ENCODE measurements at places on chromosomes 1 and 21.

- DNase-seq: no peak
These were observed 30.3 kb downstream of the SSBP3 start for GRCh38 chr1:54375712-54376429.

DNA sequence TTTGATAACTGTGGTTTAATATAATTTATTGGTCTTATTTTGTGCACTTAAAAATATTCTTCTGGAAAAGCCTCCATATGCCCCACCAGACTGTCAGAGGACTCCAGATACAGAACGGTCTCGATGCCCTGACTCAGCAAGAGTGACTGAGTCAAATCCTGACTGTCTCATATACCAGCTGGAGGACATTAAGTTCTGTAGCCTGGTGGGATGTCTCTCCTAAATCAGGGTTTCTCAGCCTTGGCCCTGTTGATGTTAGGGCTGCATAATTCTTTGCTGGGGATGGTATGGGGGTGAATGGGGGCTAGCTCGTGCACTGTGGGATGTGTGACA lies 67.7 kb upstream of the TLR5 start:
- DNase-seq: no peak

DNA sequence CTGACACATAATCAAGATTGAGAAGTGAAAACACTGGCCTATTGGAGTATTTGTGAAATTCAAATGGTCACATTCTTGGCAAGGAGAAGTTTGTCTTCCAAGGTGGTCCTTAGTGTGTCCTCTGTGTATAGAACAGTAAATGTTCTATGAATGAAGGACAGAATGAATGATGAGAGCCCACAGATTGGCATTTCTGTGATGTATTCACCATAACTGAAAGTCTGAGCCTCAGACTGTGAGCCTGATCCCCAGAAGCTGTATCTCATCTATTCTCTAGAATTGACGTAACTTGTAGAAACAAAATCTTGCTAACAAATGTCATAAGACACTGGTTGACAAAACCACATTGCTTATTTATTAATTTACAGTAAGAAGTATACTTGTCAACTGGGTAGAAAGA lies 111.5 kb upstream of the ETV3 start:
- DNase-seq: no peak

GRCh38 chr1:103517380-103518047 lies 8.0 kb upstream of the RNPC3 start:
- no peak for DNase-seq

GRCh38 chr21:38494251-38494642 lies 4.0 kb downstream of the ERG start:
- DNase-seq: no peak

DNA sequence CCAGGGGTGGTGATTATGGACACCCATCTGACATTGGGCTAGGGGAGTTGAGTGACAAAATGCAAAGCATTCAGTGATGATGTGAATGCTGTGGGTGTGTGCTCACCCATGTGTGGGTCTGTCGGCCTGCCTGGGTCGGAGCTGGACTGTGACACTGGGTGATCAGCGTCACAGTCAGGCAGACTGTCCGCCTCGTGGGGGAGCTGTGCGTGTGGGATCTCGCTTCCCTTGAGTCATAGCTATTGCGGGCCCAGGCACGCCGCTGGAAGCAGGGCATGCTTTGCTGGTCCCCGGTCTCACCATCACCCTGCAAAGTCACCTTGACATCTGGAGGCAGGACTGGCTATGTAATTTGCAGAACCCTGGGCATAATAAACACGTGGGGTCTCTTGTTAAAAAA lies 156.9 kb upstream of the IGSF21 start:
- DNase-seq: no peak

DNA sequence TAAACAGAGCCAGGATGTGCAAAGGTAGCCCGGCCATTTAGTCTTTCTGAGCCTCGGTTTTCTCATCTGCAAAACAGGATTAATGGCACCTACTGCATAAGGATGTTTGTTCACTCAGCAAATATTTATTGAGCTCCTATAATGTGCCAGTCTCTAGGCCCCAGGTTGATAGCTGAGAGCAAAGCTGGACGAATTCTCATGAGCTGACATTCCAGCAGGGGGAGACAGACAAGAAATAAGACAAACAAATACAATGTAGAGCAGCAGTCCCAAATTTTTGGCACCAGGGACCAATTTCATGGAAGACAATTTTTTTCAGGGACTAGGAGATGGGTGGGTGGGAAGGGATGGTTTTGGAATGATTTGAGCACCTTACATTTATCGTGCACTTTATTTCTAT lies 74.3 kb upstream of the PAX7 start:
- DNase-seq: no peak

DNA sequence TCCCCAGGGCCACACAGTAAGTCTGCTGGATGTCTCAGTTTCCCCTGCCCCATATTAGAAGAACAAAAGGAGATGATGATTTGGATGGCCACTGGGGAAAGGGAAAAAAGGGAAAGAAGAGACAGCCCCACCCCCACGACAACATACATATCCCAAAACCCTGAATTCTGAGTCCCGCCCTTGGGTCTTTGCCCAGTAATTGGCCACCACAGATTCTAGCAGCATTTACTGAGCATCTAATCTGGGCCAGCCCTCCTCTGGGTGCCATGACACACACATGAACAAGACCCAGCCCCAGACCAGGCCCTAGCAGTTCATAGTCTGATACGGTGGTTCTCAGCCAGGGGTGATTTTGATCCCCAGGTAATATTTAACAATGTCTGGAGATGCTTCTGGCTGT lies 5.2 kb upstream of the TTC4 start:
- DNase-seq: no peak

GRCh38 chr1:179872558-179872957 lies 5.0 kb downstream of the TOR1AIP2 start:
- DNase-seq: no peak

DNA sequence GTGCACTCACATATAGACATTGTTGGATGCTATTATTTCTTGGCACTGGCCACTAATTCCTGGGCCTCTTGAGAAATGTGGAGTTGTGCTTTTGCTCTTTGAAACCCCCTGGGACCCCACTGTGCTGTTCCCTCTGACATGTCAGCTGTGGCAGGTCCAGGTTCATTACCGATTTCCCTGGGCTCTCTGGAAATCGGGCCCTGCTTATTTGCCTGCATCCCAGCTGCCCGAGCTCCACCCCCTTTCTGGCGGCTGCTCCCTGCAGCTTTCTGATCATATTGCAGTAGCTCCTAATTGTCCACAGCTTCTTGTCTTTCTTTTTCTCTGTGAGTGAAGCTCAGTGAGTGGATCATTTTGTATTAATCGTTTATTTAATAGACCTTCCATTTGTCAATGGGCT lies 183.7 kb upstream of the FAM78B start:
- DNase-seq: no peak

DNA sequence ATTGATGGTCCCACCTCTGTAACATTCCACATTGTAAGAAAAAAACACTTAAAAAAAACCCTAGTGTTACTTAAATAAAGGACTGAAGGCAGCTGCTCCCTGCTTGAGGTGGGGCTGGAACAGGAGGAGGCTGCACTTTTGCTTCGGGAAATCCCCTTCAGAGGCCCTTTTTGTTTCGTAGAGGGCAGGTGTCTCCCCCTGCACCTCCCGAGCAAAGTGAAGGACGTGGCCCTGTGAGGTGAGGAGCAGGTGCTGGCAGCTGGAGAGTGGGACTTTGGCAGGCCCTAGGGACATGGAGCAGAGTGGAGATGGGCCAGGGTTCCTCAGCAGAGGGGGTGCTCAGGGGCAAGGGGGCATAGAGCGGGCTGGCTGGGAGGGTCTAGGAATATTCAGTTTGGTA lies 33.4 kb upstream of the WNT4 start:
- DNase-seq: no peak

DNA sequence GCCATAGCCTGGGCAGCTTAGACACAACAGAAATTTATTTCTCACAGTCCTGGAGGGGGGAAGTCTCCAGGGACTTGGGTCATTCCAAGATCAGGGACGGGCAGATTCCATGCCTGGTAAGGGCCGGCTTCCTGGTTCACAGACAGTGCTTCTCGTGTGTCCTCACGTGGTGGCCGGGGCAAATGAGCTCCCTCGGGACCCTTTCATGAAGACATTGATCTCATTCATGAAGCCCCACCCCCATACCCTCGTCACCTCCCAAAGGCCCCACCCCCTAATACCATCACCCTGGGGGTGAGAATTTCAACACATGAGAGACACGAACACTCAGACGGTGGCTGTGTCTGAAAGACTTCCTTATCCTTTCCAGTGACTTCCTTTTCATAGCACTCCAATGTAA lies 51.5 kb downstream of the ACOT7 start:
- no peak for DNase-seq

DNA sequence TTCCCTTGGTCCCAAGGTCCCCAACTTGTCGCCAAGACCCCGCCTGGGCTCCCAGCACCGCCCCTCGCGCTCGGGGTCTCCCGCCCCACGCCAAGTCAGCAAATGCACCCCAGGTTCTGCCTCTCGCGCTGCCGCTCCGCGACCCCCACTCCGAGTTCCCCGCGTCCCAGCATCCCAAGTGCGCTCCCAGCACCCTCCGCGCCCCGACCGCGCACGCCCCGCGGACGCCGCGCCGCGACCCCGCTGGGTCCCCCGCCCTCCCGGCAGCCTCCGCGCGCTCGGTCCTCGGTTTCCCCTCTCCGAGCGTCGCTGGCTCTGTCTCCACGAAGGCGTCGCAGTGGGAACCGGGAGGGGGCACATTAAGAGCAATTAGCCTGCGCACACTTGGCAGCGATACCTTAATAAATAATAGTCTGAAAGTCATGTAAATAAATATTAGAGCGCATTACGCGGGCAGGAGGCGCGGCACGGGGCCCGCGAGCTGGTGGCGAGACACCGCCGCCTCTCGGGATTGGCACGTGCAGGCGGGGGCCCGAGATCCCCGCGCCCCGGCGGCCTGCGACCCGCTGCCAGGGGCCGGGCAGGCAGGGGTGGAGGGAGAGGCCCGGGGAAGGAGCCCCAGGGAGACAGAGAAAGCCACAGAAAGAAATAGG lies 75.9 kb downstream of the VWA5B1 start:
- no peak for DNase-seq

- DNase-seq: no peak
These were observed 415.3 kb upstream of the CAMK1G start for GRCh38 chr1:209168204-209168603.

DNA sequence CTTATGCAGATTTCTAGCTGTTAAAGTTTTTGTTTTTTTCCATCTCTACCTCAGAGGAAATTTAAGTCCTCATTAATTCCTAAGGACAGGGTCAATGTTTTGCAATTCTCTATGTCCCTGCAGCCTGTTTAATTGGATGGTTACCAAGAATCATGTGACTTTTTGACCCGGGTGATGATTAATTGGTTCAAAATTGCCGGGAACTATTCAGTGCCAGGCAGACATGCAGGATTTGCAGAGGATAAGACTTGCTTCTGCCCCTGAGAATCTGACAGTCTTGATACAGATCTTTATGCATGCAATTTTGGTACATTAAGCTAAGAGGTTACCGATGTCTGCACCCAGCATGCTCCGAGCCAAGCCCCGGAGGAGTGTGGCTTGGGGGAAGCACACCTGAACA lies 87.9 kb downstream of the PLPP3 start:
- no peak for DNase-seq

GRCh38 chr1:182971219-182971618 lies 18.3 kb upstream of the SHCBP1L start:
- DNase-seq: no peak

DNA sequence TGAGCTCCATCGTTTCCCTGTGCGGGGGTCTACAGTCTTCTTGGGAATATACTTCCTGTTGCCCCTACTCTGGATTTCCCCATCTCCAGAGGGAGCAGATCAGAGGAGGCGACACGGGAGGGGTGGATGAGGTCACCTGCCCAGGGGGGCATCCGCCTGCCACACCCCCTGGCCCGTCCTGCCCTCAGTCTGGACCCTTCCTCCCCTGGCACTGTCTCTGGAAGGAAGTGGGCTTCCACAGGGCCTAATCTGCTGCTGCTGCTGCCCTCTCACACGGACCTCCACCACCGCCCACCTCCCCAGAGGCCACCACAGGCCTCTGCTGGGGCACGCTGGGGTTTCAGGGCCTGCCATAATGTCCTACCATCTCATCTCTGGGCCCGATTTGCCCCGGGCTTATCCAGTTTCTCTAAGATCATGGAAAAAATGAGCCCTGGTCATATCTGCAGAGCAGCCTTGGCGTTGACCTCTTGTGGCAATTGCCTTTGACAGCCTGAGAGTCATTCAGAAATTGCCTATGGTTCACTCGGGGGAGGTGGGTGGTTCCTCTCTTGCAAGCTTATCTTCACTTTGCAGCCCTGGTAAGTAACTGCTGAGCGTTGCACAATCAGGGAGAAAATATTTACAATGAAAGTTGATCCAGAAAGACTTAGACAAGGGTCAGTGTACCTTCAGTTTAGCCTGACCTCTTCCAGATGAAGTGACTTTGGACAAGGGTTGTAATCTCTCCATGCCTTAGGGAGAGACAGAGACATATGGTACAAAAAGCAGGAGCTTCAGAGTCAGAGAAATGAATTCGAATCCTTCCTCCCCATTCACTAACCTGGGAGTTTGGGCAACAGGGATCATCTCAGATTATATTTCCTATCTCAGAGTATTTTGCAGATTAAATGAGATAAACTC lies 252.4 kb downstream of the TOMM20 start:
- DNase-seq: no peak

DNA sequence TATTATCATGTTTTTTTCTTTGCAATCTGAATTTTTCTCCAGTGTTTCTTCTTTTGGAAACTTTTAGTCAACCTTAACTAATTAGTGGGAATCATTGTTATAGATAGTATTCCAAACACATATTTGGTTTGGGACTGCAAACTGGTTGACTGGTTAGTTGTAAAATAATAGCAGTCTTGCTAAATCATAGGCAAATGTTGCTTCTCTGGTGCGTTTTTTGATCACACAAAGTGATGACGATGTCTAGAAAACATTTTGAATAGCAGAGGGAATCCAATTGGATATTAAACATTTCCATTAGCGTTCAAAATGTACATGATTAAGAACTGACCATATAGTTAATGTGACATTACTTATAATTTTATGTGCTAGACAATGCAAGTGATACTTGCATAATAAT lies 4.5 kb downstream of the DNAJB4 start:
- no peak for DNase-seq

GRCh38 chr1:923991-924655 lies 400 bp downstream of the SAMD11 start:
- DNase-seq: no peak

DNA sequence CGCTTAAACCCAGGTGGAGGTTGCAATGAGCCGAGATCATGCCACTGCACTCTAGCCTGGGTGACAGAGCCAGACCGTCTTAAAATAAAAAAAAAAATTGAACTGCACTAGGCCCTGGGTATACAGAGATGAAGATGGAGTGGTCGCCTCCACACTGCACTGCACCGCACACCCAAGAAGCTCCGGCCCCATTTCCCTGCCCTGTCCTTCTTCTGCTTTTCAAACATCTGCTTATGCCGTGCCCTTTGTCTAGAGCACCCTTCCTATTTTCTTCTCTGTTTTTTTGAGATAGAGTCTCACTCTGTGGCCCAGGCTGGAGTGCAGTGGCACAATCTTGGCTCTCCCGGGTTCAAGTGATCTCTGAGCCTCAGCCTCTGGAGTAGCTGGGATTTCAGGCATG lies 17.4 kb downstream of the IQGAP3 start:
- no peak for DNase-seq

DNA sequence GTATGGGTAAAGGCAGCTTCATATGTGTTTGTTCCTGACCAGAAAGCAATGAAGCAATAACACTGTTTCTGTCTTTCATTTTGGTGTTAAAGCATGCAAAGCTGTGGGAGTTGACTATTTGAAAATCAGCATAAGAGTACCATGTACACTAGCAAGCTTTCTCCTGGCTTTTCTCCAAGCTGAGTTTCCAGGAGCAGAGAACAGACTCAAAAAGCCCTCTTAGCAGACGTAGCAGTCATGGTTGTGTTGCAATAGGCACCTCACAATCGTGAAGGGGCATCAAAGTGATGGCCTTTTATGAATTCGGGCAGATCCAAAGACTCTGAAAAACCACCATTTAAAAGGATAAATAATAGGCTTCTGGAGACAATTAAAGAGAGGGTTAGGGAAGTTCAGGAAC lies 159.7 kb downstream of the PTGER3 start:
- DNase-seq: no peak

All from activated naive CD4-positive, alpha-beta T cell (primary cell).